NCI-H1436 treated with DMSO at 0.1 percent for 48 hours (cell line): ENCODE measurements at places on chromosomes 13 and 19.

- no peak for DNase-seq
Measured at GRCh38 chr13:22469452-22469851, 711.3 kb upstream of the SGCG start.

DNA sequence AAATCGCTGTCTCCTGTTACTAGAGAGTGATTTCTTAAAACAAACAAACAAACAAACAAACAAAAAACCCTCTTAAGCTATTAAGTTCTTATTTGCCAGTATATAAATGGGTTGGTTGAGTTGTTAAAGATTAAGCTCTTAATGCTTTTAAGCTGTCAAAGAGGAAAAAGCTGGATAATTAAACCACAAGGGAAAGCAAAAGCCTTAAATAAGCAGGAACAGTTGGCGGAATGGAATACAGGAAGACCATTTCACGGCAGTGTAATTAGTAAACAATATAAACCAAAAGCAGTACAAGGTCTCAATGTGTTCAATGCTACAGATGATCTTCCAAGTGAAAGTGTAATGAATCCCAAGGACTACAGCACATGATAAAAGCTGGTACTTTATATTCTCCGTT lies 32.2 kb upstream of the GGACT start:
- no peak for DNase-seq

DNA sequence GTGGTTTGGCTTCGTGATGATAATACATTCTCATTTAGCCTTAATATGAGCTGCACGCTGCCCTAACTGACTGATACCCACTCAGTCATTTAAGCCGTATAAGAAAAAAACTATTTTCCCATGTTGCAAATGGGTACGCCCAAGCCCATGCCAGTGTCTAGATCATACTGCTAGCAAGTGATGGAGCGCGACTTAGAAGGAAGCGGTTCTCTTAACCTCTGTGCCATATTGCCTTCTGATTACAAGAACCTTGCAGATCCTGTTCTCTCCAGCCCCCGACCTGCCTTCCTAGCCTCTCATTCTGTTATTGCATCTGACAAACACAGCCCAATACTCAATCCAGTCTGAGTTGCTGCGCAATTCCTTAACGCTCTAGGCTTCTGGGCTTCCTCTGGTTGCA lies 603 bp downstream of the GPALPP1 start:
- DNase-seq: no peak

DNA sequence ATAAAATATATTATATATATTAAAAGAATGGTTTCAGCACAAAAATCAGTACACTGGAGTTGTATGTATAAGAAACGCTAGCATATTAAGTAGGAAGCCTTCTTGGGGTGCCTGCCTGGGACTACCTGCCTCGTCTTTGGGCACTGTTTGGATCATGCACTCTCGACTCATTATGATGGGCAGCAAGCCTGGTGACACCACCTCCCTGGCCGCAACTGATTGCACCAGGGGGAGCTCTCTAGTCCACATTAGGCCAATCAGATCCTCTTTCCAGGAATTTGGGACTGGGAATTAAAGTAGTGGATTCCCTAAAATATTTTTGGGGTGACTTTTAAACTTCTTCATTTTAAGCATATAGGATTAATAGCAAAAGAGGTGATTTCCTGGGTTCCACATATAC lies 56.0 kb upstream of the RGCC start:
- DNase-seq: no peak

DNA sequence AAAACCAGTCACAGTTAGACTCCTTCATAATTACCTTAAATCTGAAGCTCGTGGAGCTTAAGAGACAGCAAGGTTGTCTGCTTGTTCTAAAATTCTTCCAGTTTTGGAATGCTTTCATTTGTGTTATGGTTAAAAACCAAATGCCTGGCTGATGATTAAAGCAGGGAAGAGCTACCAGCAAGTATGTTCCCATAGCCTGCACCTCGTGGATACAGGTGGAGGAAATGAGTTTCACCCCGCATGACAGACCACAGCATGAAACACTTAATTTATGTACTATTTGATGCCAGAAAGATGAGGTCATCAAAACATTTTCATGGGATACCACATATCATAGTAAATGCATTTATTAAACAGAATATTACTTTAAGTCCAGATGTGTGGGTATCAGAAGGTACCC lies 416 bp upstream of the DOCK9 start:
- no peak for DNase-seq

DNA sequence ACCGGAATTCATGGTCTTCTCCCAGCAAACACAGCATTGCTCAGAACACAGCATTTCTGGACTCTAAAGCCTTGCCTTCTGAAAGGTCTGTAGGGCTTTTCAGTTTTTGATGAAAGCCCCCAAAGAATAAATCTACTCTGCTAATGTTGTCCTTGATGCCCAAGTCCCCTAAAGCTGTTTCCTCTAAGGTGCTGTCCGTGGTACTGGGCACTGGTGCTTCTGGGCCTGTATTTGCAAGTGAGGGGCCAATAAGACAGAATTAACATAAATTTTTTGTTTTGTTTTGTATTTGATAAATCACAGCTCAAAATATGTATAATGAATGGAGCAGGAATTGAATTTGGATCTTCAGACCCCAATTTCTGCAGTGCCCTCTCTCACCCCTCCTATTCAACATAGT lies 12.1 kb upstream of the LGALS13 start:
- no peak for DNase-seq

- no peak for DNase-seq
Measured at GRCh38 chr13:20546556-20546955, 20.4 kb upstream of the IFT88 start.

DNA sequence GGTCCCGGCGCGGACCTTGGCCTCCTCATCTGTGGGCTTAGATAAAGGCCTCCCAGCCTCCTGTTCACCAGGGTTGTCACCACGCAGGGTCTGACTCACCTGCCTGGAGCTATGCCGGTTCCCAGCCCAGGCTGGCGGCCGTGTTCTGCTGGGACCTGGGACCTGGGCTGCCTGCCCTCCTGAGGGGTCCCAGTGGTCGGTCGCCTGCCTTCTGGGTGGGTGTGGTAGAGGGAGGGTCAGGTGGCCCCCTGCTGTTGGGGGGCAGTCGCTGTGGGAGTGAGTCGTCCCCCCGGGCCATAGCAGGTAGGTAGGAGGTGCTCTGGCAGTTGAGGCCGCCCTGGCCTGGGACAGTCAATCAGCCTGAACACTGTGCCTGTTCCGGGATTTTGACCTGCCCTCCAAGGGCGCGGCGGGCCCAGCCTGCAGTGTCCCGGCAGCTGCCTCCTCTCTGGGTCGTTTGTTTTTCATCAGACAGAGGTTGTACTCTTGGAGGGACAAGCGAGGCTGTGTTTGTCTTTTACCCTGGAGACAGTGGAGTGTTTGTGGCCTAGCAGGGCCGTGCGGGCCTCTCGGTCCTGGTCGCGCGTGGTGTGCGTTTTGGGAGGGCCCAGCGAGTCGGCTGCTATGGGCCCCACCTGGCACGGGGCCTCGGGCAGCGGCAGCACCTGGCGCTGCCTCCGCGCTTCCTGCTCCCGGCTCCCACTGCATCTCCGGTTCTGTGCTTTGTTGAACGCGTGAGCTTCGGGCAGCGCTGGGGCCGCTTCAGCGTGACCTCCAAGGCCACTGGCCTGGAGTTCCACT lies 2.6 kb downstream of the ADAT3 start:
- DNase-seq: no peak

- peak; percentile 12 for DNase-seq
Measured at GRCh38 chr13:99033814-99034213, 56.0 kb upstream of the DOCK9 start.

DNA sequence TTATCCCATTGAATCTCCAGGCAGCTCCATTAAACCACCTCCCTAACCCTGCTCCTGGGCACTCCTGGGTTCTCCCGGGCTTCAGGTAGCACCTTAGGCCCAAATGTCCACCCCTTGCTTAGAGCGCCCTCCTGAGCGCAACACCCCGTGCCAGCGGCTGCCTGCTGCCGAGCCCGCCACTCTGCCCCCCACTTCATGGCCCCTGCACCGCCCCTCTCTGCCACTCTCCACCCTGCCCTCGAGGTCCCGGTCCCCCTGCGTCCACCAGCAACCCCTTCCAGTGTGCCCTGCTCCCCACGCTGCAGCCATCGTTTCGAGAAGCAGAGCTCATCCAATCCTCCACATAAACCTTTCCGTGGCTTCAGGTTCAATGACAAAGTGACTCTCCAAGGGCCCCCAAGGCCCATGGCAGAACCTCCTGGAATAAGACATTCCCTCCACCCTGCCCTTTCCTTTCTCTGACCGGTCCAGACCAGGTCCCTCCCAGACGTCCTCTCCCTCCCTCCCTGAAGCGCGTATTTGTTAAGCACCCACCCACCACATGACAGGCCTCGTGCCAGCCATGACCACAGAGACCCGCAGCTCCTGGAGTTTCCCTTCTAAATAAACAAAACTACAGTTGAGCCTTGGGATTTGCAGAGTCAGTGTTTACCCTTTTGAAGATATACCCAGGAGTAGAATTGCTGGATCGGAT lies 66.6 kb downstream of the ARHGEF18 start:
- DNase-seq: no peak

GRCh38 chr13:112997188-112998130 lies 28.4 kb downstream of the MCF2L start:
- no peak for DNase-seq

DNA sequence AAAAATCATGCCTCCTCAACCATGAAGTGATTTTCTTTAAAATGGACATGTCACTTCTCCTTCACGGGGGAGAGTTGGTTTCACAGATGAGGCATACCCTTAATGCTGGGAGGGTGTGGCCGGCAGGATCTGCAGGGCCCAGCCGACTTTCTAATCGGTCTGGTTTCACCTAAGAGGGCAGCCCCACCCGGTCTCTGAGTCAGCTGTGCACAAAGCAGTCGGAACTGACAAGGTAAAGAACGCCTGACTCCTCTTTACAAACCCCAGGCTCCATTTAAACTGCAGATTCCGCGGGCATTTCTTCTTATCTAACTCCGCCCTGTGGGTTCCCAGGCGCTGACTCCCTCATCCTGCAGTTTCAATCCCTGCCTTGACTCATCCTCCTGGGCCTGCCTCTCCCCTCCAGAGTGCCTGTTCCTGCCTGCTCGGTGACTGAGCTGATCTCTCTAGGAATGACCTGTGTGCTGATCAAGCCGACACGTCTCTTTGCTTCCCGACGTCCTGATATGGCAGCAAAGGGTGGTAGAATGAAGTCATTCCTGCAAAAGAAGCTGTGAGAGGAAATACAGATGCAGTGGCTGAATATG lies 63.4 kb downstream of the EFNB2 start:
- DNase-seq: no peak

GRCh38 chr19:48466561-48467325 lies 2.4 kb upstream of the CYTH2 start:
- no peak for DNase-seq

DNA sequence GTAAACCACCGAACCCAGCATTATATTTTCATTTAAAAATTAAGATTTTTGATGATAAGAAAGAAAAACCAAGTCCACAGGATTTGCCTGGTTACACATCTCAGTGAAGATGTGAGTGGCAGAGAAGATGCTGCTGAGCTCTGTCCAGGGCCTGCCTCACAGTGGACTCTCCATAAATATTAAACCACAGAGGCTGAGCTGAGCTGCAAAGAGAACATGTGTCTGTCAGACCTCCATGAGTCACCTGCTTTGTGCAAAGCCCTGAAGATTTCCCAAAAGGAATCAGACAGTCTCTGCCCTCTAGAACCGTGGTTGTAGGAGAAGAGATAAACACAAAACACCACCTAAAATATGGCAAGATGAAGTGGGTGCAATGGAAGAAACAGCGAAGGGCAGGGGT lies 127.2 kb upstream of the TSC22D1 start:
- no peak for DNase-seq

- no peak for DNase-seq
Measured at GRCh38 chr13:76016799-76017400, 380.8 kb downstream of the LMO7 start.

- DNase-seq: no peak
Measured at GRCh38 chr13:97109256-97109655, 112.9 kb upstream of the MBNL2 start.

GRCh38 chr13:97001636-97002035 lies 7.4 kb upstream of the OXGR1 start:
- no peak for DNase-seq

DNA sequence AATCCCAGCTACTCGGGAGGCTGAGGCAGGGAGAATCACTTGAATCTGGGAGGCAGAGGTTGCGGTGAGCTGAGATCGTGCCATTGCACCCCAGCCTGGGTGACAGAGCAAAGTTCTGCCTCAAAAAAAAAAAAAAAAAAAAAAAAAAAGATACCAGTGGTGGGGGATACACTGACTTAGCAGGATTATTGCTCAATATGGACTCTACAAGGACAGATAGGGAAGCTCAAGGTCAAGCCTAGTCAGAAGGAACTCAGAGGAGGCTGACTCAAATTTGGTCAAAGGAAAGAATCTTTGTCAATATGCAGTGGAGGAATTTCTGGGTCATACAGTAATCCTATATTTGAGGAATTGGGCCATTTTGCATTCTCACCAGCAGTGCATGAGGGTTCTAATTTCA lies 6.7 kb upstream of the DIAPH3 start:
- DNase-seq: no peak

- no peak for DNase-seq
Measured at GRCh38 chr13:46317120-46317519, 69.9 kb downstream of the RUBCNL start.

GRCh38 chr13:49046519-49046918 lies 70.8 kb downstream of the FNDC3A start:
- DNase-seq: no peak

DNA sequence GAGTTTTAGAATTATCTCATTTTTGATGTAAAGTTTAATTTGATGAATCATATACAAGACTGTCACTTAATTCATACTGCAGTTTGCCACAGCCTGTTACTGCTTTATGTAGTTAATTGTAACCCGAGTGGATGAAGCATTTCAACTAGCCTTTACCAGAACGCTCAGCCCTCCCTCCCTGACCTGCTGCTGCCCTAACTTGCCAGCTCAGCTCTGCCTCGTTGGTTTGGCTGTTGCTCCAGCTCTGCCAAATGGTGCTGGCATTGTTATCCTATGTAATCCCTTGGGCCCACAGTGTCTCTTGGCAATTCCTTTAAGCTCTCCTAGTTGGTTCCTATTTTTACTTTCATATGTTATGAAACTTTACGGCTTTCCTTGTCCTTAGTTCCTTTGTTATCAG lies 113.3 kb downstream of the LMO7 start:
- peak; percentile 35 for DNase-seq

DNA sequence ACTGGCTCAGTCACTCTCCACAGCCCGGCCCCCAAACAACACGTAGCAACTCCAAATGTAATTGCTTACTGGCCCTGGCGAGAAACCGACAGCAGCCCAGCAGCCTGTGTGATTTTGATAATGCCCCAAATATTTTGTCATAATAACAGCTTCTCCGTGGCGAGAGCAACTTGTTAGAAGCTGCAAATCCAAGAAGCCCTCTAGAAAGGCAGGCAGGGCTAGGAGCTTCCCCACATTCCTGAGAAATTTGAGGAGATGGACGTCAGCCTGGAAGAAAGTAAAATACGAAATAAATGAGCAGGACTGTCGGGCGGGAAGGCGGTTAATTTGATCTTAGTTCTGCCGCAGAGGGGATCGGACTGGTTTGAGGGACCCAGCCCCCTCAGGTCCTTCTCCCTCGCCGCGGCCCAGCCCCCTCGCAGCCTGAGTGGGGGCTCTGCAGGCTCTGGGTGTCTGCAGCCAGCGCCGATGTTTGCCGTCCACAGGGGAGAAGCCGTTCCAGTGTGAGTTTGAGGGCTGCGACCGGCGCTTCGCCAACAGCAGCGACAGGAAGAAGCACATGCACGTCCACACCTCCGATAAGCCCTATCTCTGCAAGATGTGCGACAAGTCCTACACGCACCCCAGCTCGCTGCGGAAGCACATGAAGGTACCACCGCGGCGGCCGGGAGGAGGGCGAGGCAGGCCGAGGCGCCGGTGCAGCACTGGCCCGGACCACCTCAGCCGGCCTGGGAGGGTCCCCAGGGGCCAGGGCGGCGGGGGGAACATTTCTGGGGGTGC lies 3.1 kb downstream of the ZIC2 start:
- DNase-seq: no peak

- peak; percentile 6 for DNase-seq
Measured at GRCh38 chr13:98892821-98893220, 85.0 kb downstream of the DOCK9 start.
